ENCODE measurements at places on chromosomes 4 and X.

DNA sequence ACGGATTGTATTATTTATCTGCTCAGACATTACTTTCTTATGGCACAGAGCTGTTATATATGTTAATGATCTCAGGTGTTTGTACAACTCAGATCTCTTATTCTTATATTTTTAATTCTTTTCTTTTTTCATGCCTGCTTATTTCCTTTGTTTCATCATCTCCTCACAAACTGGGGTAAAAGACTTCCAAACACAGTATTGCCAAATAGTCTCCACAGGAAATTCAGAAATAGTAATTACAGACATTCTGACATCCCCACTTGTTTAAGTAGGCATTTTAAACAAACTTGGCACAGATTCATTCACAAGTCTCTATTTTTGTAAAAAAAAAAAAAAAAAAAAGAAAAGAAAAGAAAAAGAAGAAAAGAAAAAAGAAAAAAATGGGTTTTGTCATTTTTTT lies 129.7 kb upstream of the USP38 start:
- no peak for DNase-seq

- DNase-seq = no peak
Measured at GRCh38 chr4:93303440-93303839, 525.1 kb upstream of the ATOH1 start.

GRCh38 chrX:97616883-97617530 lies 733.3 kb downstream of the RPA4 start:
- no peak for DNase-seq

GRCh38 chr4:88445252-88445651 lies 11.7 kb upstream of the HERC5 start:
- no peak for DNase-seq

DNA sequence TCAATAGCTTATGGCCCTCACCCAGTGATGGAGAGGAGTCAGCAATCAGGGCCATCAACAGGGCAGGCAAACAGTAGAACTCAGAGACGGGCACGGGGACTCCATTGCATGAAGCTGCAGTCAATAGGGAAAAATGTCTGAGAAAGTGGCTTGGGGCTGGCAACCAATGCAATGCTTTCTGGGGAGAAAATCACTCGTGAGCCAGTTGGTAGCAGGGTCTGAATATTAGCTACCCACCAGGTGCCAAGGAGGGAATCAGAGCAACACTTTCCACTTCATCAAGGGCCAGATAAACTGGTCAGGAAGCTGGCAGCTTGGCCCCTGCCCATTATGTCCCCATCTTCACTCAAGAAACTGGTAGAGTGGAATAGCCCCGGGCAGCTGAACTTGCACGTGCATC lies 80.7 kb downstream of the STARD8 start:
- DNase-seq = no peak

DNA sequence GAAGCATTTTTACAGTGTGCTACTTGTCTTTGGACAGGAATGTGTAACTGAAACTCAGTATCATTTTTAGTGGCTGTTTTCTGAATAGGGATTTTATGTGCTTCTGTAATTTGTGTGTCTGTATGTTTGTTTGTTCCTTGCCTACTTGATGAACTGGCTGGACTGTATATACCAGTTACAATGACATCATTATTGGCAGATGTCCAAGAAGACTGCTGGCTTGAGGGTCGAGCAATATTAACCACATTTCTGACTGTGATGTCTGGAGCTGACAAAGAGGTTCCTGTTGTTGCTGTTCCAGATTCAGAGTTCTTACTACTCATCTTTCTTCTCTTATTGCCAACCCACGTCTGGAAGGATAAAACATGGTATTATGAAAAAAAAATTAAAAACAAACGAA lies 33.0 kb downstream of the HDX start:
- no peak for DNase-seq

- DNase-seq = no peak
Measured at GRCh38 chrX:45524296-45524695, 323.6 kb upstream of the DIPK2B start.

GRCh38 chr4:87633243-87633642 lies 16.8 kb upstream of the DMP1 start:
- no peak for DNase-seq

- no peak for DNase-seq
Measured at GRCh38 chr4:173685165-173685830, 155.3 kb upstream of the HAND2 start.

GRCh38 chrX:281166-281999 lies at the start of gene PLCXD1:
TSS of gene PLCXD1 (plus strand) at chrX:281381. CDS start at chrX:284188, 2,807 bp downstream.
- peak; percentile 69 for DNase-seq

- no peak for DNase-seq
Measured at GRCh38 chr4:73875401-73875800, 6.2 kb downstream of the CXCL1 start.

DNA sequence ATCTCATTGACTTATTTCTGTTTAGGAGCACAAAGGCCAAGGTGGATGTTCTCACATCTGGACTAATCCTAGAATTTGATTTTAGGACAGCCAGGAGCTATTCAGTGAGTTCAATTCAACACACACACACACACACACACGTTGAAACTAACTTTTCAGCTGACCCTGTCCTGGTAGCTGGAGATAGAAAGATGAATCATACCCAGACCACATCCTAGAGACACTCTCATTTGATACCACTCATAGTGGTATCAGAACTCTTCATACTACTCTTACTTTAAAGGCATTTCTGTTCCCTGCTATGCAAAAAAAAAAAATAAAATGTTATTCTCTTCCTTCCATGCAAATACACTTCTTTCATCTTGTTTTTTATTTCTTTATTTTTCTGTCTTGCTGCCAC lies 36.7 kb downstream of the KLF8 start:
- no peak for DNase-seq

GRCh38 chrX:17632942-17633341 lies 104.4 kb upstream of the SCML1 start:
- no peak for DNase-seq

DNA sequence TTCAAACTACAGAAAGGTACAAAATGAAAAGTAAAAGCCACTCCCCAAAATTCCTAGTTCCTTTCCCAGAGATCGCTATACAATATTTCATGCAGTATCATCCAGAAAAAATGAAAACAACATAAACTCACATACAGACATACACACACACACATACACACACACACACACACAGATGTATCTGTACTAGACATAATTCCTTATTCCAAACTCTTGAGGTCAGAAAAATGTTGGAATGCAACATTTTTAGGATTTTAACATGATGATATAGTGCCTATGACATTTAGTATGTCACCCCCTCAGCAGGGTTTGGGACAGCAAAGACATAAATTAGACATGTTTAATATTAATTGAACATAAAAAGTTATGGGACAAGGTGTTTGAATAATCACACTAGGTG lies 73.4 kb upstream of the LHFPL1 start:
- no peak for DNase-seq

GRCh38 chr4:123104310-123105025 lies 182.1 kb upstream of the NUDT6 start:
- no peak for DNase-seq

- DNase-seq = no peak
Measured at GRCh38 chrX:119495734-119496726, 27.8 kb downstream of the SLC25A5 start.

DNA sequence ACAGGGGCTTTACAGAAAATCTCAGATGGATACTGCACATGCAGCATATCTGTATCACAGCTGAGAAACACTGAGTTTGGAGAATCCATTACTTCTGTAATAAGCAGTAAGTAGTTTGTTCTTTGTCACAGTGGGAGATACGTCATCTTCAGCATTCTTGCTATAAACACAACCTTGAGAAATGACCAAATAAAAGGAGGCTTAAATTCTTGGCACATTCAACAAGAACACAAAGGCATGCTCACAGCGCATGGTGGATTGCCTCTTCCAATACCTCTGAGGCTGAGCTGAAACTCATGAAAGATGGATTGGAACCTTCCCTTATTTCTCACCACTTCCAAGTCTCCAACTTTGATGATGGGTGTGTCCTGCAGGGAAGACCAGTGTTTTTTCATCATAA lies 54.5 kb downstream of the ANXA5 start:
- no peak for DNase-seq

GRCh38 chrX:15016051-15016450 lies 142.8 kb downstream of the MOSPD2 start:
- no peak for DNase-seq

GRCh38 chrX:151694661-151695582 lies at the start of gene PRRG3:
TSS of gene PRRG3 (plus strand) at chrX:151695458. CDS start at chrX:151698815, 3,357 bp downstream.
- DNase-seq = no peak

GRCh38 chrX:110215411-110215810 lies 102.5 kb downstream of the AMMECR1 start:
- DNase-seq = no peak

- DNase-seq = peak; percentile 58
Measured at GRCh38 chr4:42371305-42372252, 25.7 kb upstream of the SHISA3 start.

DNA sequence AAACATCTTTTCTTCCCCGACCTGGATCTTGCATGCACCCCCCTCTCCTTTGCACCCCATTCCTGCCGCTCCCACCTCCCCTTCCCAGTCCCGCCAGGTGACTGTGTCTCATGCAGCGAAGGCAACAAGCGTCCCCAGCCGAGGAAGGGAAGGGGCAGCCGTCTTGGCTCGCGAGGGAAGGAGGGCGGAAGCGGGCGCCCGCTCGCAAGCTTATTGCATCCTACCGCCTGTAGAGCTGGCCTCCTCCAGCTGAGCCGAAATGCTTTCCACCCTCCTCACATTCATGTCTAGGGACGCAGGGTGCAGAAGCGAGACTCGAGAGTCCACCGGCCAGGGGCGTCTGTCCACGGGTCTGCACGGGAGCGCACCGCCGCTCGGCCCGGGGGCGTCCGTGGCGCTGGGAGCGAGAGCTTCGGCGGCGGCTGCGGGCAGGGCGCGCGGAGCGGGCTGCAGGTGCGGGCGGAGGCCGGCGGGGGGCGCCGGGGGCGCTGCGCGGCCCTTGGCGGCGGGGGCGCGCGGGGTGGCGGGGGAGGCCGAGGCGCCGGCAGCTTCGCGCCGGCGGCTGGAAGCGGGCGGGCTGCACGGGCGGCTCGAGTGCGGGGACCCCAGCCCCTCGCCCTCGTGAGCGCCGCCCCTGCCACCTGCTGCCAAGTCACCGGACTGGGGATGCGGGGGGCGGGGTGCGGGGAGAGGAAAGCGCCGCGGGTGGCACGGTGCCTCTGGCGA lies at the start of gene KCNIP4:
Gene KCNIP4 (minus strand): TSS at position 426 of the 726 bp plus-strand sequence.
- DNase-seq = no peak

DNA sequence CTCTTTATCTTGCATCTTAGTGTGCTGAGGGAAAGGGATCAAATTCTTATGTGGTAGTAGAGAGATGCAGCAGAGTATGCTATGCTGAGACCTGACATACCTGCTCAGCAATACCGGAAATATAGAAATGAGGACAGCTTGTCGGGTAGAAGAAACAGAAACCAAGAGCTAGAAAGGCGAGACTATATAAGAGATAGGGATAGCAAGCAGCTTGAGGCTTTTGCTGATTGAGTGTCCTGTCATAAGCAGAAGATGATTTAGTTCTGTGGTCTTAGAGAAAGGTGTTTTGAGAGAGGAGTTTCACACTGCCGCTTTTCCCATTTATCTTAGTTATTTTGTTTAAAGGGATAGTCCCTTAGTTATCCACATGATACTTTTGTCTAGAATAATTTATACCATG lies 31.7 kb downstream of the USP9X start:
- DNase-seq = no peak

- no peak for DNase-seq
Measured at GRCh38 chrX:73799888-73800287, 236.9 kb downstream of the CHIC1 start.

DNA sequence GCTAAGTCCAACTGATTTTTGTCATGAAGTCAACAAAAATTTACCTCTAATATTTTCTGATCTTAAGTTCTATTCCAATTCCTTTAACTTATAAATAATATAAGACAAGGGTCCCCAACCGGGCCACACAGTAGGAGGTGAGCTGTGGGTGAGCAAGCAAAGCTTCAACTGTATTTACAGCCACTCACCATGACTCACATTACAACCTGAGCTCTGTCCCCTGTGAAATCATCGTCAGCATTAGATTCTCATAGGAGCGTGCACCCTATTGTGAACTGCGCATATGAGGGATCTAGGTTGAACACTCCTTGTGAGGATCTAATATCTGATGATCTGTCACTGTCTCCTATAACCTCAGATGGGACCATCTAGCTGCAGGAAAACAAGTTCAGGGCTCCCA lies 227.4 kb downstream of the MAPK10 start:
- no peak for DNase-seq

GRCh38 chr4:19473569-19473968 lies 778.1 kb upstream of the SLIT2 start:
- DNase-seq = no peak

GRCh38 chrX:115912372-115912897 lies 258.1 kb upstream of the AGTR2 start:
- DNase-seq = no peak

- no peak for DNase-seq
Measured at GRCh38 chr4:161642708-161643107, 521.1 kb downstream of the FSTL5 start.

DNA sequence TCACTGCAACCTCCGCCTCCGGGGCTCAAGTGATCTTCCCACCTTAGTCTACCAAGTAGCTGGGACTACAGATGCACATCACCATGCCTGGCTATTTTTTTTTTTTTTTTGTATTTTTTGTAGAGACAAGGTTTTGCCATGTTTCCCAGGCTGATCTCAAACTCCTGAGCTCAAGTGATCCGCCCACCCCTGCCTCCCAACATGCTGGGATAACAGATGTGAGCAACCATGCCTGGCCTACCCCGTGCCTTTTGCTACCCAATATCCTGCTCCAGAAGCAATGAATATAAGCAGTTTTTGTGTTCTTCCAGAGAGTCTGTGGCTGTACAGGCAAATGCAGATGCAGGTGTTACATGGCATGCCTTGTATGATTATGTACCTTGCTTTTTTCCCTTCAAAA lies 50.5 kb downstream of the TBC1D14 start:
- no peak for DNase-seq

GRCh38 chrX:112840382-112841113 lies at the start of gene AMOT:
TSS of gene AMOT (minus strand) at chrX:112840831. CDS start at chrX:112823126, 17,705 bp downstream.
- peak; percentile 85 for DNase-seq

DNA sequence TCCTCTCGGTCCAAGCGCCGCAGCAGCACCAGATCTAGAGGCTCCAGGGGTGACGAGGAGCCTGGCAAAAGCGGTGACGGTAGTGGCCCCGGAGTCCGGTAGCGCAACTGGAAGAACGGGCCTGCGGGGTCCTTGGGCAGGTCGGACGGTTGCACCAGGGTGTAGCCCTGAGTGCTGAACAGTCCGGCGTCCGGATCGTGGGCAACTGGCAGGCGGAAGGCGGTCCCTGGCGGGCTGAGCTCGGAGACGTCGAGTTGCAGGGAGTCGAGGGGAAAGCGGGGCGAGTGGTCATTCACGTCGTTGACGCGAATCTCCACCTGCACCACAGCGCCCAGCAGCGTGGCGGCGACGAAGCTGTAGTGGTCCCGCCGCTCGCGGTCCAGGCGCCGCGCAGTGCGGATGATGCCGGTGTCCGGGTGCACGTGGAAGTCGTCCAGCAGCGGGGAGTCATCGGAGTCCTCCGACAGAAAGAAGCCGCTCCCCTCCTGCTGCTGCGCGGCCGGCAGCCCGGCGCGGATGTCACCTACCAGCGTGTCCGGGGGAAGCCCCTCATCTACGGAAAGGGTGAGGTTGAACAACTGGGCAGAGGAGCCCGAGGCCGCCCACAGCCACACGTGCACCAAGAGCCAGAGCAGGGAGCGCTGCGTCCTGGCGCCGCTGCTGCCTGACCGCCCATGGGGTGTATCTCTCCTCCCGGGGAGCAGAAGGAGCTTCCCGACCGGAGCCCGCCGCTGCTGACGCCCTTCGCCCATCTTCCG lies 837 bp downstream of the DCHS2 start:
- DNase-seq = no peak
